ENCODE measurements at places on chromosomes 5 and 9. TPM values are rescaled to one million over a fixed set of nuclear protein-coding genes. Genes with fewer than 3 reads are reported as not detected.

DNA sequence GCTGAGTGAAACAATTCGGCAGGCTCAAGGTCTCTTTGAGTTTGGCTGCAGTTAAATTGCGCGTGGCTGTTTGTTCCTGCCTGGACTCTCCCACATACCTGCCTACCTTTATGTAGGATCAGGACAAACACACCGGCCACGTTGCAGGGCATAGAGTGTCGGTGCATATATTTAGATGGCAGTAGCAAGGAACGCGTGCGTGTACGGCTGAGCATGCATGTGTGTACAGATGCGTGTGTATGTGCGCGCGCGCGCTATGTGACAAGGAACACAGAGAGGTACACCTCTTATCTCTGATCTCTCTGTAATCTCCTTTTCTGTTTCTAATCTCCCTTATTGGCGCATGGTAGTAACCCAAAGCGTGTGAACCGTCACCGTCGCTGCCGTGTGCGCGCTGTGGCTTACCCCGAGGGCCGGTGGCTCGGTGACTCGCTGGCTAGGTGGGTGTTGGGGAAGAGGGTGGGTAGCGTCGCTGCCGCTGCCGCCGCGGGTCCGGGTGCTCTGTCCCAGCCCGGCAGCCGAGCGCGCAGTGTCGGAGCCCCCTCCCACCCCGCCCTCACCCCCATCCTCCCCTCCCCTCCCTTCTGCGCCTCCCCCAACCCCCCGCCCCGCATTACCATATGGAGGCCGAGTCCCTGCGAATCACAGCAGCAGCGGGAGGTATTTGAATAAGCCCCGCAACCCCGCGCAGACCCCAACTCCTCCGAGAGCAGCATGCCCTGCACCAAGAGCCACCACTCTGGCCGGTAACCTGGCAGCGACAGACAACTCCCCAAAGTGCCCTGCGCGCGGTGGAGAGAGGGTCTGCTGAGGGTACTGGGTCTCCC is 204.8 kb downstream of the MEF2C start:
- DNase-seq = no peak

GRCh38 chr5:109455598-109456096 is 45.9 kb upstream of the PJA2 start:
- peak; percentile 53 for DNase-seq

GRCh38 chr9:131884222-131884621 is 144.3 kb upstream of the RAPGEF1 start:
- DNase-seq = no peak

GRCh38 chr9:18366184-18366583 is 107.8 kb upstream of the ADAMTSL1 start:
- DNase-seq = no peak

GRCh38 chr9:74120470-74120869 is 376.7 kb upstream of the RORB start:
- no peak for DNase-seq

DNA sequence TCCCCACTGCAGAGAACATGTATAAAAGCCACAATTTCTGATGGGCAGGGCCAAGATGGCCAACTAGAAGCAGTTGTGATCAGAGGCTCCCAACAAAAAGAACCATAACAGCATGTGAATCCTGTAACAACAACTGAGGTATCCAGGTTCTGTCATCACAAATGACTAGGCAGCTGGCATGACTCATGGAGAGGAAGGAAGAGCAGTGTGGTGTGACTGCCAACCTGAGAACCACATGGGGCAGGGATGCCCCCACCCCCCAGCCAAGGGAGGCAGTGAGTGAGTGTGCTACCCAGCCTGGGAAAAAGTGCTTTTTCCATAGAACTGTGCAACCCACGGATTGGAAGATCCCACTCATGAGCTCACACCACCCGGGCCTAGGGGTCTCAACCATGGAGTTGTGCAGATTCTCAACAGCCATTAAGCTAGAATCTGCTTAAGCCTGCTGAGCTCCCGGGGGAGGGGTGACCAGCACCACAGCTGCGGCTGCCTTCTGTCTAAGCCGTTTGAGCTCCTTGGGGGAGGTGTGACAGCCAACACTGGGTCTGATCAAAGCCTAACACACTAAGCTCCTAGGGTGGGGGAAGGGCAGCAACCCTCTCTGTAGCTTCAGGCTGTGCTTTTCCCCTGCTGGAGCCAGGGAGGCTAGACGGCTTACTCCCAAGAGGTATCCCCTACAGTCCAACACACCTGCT is 80.1 kb upstream of the DMAC1 start:
- no peak for DNase-seq

DNA sequence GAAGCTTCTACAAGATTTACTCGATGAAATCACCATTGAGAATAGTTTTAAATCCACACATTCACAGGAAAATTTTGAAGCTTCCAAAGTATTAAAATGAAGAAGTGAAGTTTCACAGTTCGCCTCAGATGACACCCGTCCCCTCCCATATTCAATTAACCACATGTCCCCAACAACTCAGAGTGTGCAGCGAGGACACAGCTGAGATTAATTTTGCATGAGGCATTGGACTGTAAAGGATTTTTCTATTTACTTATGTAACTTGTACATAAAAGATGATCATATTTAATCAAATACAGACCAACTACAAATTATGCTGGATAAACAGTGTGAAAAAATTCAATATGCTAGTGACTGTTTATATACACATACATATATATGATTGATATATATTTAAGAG is 84.7 kb upstream of the OLFM1 start:
- DNase-seq = no peak

- DNase-seq = no peak
These were observed 92.1 kb upstream of the TAF11L2 start for GRCh38 chr5:17405976-17406375.

GRCh38 chr5:42596817-42597216 is 159.8 kb upstream of the CCDC152 start:
- DNase-seq = no peak

GGTA1 gene
- 13.4 TPM for total RNA-seq

BHMT2 gene
- 6.2 TPM for total RNA-seq

SCGB3A2 gene
- total RNA-seq = not detected

PTPRD gene
- 1.8 TPM for total RNA-seq
